ENCODE measurements at places on chromosomes 12 and 14.

GRCh38 chr12:80714846-80715245 lies 1.9 kb upstream of the MYF5 start:
- no peak for DNase-seq

DNA sequence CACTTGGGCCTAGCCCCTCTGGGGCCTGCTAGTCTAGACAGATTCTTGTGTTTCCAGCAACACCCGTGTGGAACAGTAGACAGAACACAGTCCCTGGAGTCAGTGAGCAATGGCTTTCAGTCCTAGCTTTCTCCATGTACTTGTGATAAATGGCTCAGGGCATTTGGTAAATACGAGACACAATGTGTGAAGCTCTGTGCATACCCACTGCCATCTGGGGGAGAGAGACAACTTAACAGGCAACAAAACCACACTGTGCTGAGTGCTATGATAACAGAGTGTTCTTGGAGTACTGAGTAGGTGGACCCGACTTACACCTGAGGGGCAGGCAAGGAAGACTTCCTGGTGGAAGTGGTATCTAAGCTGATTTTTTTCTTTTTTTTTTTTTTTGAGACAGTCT lies 86.3 kb upstream of the TBX3 start:
- DNase-seq, result no peak

GRCh38 chr14:104729835-104730181 lies 5.8 kb downstream of the ADSS1 start:
- no peak for DNase-seq

DNA sequence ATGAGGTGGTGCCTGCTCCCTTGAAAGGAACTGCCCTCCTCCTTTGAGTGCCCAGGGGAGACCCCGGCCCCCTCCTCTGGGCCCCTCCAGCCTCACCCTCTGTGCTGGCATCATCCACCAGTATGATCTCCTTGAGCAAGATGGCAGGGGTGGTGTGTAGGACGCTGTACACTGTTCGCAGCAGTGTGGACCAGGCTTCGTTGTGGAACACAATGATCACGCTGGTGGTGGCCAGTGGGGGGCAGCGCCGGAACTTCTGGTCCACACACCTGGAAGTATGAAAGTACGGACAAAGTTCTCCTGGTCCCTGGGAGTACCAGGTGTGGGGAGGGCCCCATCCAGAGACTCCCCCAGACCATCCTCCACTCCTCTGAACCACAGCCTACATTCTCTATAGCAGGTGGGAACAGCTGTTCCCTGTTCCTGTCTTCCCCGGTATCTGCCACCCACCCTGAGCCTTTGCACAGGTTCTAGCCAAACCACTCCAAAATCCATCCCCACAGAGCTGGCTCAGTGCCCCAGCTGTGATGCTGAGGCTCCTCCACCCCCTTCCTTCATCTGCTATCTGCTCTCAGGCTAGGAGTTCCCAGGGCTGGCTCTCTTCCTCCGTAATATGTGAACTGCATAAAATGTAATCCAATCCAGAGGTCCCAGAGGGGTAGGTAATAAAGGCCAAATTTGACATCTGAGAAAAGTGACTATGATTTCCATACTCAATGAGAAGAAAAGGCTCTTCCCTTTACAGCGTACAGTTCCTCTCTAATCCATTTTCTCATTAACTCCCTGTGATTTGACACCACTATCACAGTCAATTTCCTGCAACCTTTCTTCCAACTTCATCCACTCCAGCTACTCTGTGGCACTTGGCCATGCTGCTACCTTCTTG lies 13.9 kb downstream of the GALNT6 start:
- DNase-seq, result no peak

DNA sequence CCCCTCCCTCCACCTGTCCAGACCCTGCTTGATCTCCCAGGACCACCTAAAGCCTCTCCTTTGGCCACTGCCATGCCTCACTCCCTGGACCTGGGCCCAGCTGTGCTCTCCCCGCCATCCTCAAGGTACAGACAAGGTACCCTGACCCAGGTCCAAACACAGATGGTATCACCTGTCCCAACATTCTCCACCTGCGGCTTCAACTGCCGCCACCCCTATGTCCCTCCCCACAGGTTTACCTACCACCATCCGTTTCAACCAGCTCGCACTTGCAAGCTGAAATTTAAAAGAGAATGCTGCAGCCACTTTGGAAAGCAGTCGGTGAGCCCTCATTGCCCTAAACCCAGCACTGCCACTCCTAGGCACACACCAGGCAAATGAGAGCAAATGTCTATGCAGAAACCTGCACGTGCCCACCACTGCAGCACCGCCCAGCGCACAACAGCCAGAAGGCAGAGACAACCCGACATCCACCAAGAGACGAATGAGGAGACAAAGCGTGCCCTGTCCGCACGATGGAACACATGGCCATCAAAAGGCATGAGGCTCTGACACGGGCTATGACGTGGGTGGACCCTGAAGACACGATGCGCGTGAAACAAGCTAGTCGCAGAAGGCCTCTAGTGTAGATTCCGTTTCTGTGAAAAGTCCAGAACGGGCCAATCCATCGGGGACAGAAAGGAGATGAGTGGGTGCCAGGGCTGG lies 71.0 kb downstream of the RFLNA start:
- DNase-seq, result no peak

- DNase-seq, result peak; percentile 5
Measured at GRCh38 chr12:91099341-91099740, 12.0 kb downstream of the LUM start.

Measured in hematopoietic multipotent progenitor cell treated with erythropoietin and hydrocortisone succinate and interleukin-3 and kit ligand, for 8 days (in vitro differentiated cells).